ENCODE measurements at places on chromosomes 7 and 10. TPM values are rescaled to one million over a fixed set of nuclear protein-coding genes. Genes with fewer than 3 reads are reported as not detected.

The SEC31B gene
- 1.1 TPM for total RNA-seq

The MKI67 gene
- 36.4 TPM for total RNA-seq

The MTPN gene
- 58.8 TPM for total RNA-seq

The AHCYL2 gene
- 5.7 TPM for total RNA-seq

The DUSP5 gene
- 42.1 TPM for total RNA-seq

The MYOZ1 gene
- 0.18 TPM for total RNA-seq

The TAC1 gene
- not detected for total RNA-seq

The EN2 gene
- total RNA-seq, result not detected

The MBL2 gene
- total RNA-seq, result not detected

The BCL7B gene
- 7.2 TPM for total RNA-seq

The CHAT gene
- total RNA-seq, result not detected

The KCNIP2 gene
- not detected for total RNA-seq

The SAP25 gene
- not detected for total RNA-seq

All from IMR-90 (cell line).